ENCODE measurements at places on chromosomes 12 and 14.

DNA sequence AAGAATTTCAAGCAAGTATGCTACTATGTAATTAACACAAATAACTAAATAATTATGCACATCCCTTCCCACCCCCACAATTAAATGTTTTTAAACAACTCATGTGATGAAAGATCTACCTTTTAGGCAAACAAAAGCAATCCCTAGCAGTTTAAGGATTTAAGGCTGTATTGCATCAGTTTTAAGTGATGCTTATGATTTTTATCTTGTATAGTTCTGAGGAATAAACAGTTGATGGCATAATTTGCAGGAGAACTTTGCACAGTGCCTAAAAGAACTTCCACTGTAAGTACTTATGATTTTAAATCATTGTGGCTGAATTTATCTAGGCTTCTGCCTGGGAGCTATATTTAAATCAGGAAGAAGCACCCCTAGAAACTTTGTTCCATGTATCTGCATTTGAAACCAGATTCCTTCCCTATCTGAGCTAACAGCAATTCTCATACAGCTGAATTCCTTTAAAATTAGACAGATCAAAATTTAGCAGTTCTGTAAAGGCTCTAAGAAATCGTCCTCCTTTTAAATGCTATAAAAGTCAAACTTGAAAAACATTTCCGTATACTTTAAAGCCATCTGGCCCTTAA, 388.6 kb downstream of the BCAT1 start:
- DNase-seq = no peak

DNA sequence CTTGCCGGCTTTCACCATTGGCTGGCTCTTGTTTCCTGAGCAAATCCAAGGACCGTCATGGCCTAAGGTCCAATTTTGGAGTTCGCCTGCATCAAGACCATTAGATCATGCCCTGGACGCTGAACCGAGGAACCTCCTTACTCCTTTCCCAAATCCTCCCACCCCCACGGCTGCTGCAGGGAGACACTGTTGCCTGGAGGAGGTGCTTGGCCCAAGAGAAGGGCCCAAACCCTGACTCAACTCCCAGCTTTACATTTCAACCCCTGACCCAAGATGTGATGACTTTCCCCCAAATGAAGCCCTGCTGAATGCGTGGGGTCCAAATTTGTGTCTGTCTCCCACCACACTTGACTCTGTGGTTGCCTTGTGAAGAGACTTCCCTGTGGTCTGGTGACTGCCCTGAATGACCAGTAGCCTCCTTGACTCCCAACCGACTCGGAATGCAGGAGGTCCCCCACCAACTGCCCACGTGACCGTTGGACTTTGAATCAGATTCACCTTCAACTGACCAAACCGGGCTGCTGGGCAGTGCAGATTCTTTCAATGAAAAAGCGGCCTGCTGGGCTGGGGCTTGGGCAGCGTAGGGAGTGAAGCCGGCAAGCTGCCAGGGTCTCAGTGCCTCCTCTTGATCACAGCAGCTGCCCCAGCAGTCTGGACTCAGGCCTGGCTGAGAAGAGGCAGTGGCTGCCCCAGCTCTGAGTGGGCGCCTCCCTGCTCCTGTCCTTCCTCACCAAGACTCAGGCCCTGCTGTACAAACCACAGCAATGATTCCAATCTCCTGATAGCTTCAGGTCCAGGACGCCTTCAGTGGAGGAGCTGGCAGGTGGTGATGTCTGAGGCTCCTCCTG, 46.7 kb upstream of the OASL start:
- DNase-seq = no peak

DNA sequence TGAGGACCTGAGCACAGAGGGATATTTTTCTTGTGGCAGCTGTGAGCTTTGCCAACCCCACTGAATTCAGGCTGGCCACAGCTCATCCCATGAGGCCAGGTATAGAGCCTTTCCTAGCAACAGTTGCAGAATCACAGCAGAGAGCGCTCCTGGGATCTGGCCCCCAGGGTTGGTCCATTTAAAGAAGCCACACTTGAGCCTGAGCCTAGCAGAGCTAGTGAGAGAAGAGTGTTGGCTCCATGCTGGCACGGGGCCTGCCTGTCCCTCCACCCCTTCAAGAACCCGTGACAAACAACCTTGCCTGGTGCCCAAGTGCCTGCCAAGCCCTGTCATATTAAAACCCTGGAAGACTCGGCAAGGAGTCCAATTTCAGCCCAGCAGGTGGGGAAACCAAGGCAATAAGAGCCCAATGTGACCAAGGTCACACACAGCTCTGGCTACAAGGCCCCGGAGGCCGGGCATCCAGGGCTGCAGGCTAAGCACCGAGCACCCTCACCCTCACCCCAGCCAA, 91.6 kb downstream of the LRRC74A start:
- no peak for DNase-seq

- no peak for DNase-seq
Observed at GRCh38 chr12:62523619-62524018, 57.0 kb downstream of the MON2 start.
